ENCODE measurements at places on chromosomes 6 and 20. TPM values are rescaled to one million over a fixed set of nuclear protein-coding genes. Genes with fewer than 3 reads are reported as not detected.

The FAM209B gene
- total RNA-seq: not detected

The CASS4 gene
- total RNA-seq: 3.5 TPM

The PRSS16 gene
- under 0.01 TPM for total RNA-seq

The MROH8 gene
- 2.6 TPM for total RNA-seq
